ENCODE measurements at places on chromosomes 6 and 20.

- DNase-seq, result no peak
Measured at GRCh38 chr6:2693231-2693630, 57.5 kb downstream of the MYLK4 start.

- DNase-seq, result no peak
Measured at GRCh38 chr6:163878698-163879097, 464.2 kb downstream of the QKI start.

- no peak for DNase-seq
Measured at GRCh38 chr20:19260412-19261090, 48.1 kb downstream of the SLC24A3 start.

- DNase-seq, result no peak
Measured at GRCh38 chr20:6299456-6299855, 176.6 kb upstream of the FERMT1 start.

- no peak for DNase-seq
Measured at GRCh38 chr20:58523971-58524315, 8.7 kb upstream of the APCDD1L start.

- peak; percentile 40 for DNase-seq
Measured at GRCh38 chr20:31568773-31569162, 36.3 kb upstream of the ID1 start.

DNA sequence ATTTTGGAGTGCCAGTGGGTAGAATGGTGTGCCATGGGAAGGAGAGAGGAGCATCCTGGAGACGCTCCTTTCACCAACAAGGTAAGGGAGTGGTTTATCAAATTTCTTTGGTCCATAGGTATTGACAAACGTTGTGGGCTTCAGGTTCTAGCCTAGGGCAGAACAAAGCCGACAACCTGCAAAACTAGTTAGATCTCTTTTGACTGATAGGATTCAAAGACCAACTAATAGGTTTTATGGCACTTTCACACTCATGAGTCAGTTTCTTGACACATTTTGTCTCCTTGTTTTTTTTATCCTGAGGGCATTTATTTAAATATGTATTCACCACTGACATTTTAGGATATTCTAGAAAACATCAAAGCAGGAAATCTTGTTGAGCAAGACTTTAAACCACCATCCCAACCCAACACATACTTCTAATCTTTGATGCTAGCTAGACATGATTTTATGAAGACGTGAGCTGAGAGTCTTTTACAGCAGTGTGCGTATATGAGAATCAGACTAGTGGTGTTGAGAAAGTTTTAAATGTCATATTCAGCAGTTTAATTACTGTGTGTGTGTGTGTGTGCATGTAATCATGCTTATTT, 370.4 kb upstream of the HSF2 start:
- DNase-seq, result peak; percentile 70

GRCh38 chr6:153790048-153790447, 249.0 kb upstream of the OPRM1 start:
- DNase-seq, result peak; percentile 22

GRCh38 chr20:12640251-12640650, 368.5 kb upstream of the SPTLC3 start:
- DNase-seq, result no peak

GRCh38 chr20:30286157-30286556, 971.3 kb upstream of the DEFB115 start:
- peak; percentile 67 for DNase-seq

DNA sequence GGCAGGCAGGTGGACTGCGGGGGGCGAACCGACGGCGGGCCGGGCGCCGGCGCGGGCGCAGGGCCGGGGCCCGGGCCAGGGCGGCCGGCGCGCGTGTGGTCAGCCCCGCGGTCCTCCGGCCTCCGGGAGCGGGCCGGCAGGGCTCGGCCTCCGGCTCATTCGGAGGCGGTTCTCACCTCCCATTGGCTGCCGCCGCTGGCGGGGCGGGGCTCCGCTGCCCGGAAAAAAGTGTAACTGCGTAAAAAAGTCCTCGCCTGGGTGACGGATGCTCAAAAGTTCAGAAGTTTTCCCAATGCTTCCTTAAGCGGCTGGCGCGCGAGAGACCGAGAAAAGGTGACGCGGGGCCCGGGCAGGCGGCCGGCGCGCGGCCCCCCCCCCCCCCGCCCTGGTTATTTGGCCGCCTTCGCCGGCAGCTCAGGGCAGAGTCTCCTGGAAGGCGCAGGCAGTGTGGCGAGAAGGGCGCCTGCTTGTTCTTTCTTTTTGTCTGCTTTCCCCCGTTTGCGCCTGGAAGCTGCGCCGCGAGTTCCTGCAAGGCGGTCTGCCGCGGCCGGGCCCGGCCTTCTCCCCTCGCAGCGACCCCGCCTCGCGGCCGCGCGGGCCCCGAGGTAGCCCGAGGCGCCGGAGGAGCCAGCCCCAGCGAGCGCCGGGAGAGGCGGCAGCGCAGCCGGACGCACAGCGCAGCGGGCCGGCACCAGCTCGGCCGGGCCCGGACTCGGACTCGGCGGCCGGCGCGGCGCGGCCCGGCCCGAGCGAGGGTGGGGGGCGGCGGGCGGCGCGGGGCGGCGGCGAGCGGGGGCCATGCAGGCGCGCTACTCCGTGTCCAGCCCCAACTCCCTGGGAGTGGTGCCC, at the start of gene FOXC1:
FOXC1 (plus strand) TSS at position 268 of the 849 bp plus-strand sequence; CDS start at position 799, 531 bp downstream.
- DNase-seq, result peak; percentile 77

DNA sequence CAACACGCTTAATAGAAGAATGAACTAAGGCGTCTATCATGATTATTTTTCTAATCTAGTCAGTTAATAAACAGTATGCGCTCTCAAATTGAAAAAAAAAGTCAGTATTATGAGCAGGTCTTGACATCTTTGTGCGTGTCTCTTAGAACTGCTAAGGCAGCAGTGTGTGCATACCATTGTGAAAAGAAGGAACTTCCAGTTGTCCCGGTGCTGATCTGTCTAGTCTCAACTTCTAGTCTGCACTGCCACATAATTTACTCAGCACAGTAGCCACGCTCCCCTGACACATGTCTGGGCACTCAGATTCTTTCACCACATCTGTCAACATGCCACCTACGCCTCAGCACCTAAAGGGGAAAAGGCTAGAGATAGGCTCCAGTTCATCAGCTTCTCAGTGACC, 61.1 kb upstream of the SPDEF start:
- DNase-seq, result no peak

DNA sequence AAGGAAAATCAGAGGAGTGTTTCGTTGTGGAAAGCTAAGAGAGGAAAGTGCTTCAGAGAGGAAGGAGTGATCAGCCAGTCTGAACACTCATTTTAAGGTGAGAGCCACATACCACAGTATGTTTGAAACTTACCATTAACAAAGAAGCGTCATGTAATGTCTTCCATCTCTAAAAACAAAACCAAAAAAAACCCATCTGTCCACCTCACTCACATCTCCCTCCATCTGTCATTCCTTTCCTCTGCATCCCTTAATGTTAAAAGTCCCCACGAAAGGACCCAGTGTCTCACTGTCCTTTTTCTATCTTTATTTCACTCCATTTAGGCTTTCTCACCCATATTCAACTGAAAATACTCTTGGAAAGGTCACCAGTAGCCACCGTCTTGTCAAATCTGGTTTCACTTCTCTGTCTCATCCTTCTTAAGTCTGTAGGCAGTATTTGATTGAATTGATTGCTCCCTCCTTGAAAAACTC, 59.4 kb upstream of the GNRH2 start:
- no peak for DNase-seq

All from ELF-1 (cell line).